ENCODE measurements at places on chromosomes 6 and 20.

DNA sequence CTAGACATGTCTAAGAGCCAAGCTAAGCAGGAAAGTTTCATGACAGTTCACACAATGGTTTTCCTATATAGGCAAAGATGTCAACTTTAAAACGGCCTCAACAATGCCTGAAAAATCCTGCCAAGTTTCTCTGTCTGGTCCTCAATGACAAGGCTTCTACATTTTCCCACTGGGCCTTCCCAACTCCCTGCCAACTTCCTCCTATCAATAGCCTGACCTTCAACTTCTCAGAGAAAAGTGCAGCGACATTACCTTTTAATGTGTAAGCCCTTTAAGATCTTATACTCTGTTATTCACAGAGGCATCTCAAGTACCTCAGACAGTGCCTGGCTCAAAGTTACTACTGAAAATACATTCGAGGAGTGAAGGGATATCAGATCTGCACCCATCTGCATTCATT is 56.2 kb upstream of the BTBD3 start:
- no peak for DNase-seq

GRCh38 chr20:16314320-16314719 is 258.9 kb downstream of the KIF16B start:
- no peak for DNase-seq

GRCh38 chr20:1424336-1424735 is 31.5 kb upstream of the FKBP1A start:
- DNase-seq: no peak

- DNase-seq: no peak
Observed at GRCh38 chr6:26156850-26157250, 69.6 kb downstream of the HFE start.

GRCh38 chr20:1930165-1930564 is 35.0 kb downstream of the SIRPA start:
- no peak for DNase-seq

- no peak for DNase-seq
Observed at GRCh38 chr6:21214738-21215448, 378.7 kb upstream of the SOX4 start.

GRCh38 chr6:13538600-13538999 is 35.8 kb upstream of the SIRT5 start:
- no peak for DNase-seq

DNA sequence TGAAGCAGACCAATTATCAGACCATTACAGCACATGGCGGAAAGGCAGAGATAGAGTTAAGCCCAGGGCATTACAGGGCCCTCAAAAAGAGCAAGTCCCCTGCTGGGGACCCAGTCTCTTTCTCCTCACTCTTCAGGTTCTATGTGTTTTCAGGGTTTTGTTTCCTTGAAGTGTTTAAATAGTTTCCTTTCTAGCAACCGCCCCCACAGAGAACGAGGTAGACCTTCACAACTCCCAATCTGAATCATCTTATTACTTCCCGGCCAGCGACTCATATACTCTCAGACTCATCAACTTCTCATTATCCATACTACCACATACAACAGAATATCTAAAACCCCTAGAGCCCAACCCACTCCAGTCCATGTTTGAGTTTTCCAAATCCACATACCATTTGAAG is 526.6 kb upstream of the ARID1B start:
- DNase-seq: peak; percentile 16

DNA sequence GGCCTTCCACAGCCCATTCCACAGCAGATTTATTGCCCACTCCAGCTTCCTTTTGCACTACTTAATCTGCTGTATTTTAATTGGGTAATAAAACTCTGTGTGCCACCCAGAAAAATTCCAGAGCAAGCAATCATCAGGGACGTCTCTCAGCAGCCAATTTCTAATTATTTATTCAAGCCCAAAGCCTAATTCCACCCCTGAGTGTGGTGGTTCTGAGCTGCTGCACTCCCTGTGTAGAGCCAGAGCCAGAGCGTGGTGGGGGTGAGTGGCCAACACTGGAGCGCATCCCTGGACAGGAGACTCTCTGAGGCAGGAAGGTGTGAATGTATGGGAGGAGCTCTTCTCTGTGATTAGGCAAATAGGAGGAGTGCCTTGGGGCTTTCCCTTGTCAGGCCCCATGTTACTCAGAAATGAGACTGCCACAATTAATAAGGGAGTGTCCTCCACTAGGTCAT is 66.1 kb downstream of the CD24 start:
- no peak for DNase-seq

DNA sequence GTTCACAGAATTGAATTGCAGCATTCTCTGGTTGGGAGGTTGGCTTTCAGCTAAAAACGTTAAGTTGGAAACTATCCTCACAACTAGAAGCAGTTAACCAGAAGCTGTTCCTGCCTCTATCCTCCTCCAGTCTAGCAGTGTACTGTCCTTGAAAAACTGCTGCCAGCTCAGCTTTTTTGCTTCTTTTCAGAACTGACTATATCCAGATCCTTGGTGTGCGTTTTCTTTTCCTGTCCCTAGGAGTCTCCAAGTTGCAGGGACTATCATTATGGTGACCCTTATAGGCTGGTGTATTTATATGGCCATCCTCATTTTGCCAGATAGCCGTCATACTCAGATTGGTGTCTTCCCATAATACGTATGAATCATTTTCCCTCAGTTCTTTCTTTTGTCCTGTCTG is 5.5 kb downstream of the ITCH start:
- DNase-seq: no peak

DNA sequence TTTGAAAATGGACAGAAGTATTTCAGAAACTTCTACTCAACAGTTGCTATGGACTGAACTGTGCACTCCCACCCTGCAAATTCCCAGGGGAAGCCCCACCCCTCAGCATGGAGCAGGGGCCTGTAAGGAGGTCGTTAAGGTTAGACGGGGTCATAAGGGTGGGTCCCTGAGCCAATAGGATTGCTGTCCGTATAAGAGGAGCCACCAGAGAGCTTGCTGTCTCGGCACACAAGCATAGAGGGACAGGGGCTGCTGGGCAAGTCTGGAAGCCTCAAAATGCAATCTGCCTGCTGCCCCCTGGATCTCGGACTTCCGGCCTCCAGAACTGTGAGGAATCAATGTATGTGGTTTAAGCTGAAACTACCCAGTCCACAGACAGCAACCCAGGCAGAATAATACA is 37.4 kb upstream of the AFDN start:
- DNase-seq: no peak

DNA sequence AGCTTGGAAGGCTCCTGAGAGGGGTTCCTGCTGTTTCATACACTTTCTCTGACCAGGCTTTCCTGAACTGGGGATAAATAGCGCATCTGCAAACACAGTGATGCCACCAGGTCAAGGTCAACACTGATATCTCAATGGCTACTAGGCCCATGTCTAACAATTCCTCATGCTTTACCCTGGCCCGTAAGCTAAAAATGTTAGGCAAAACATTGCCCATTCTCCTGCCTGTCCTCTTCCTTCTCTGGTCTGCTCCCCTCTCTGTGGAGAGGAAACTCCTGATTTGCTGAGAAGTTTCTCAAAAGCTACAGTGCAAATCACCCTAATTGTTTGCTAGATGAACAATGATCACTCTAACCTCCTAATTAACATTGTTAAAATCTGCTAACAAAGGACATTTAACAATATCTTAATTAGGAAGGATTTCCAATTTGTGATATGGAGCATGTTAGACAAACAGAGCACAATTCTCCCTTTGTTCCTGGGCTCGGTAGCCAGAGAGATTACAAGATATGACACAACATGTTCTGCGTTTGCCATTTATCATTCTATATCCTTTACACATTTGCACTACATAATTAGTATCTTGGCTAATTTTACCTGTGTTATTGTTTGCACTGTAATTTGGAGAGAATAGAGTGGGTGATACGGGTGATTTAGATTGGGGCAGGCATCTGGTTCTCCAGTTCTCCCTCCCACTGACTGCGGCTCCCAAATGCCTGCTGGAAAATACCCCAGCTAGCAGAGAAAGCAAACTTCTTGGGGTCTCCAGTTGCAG is 266.8 kb downstream of the CD83 start:
- DNase-seq: no peak

GRCh38 chr20:51287628-51288413 is 254.7 kb downstream of the NFATC2 start:
- DNase-seq: no peak

Measured in activated T-cell treated with anti-CD3 and anti-CD28 coated beads for 24 hours (primary cell).